GM12891 (cell line): ENCODE measurements at places on chromosomes 16 and 17.

DNA sequence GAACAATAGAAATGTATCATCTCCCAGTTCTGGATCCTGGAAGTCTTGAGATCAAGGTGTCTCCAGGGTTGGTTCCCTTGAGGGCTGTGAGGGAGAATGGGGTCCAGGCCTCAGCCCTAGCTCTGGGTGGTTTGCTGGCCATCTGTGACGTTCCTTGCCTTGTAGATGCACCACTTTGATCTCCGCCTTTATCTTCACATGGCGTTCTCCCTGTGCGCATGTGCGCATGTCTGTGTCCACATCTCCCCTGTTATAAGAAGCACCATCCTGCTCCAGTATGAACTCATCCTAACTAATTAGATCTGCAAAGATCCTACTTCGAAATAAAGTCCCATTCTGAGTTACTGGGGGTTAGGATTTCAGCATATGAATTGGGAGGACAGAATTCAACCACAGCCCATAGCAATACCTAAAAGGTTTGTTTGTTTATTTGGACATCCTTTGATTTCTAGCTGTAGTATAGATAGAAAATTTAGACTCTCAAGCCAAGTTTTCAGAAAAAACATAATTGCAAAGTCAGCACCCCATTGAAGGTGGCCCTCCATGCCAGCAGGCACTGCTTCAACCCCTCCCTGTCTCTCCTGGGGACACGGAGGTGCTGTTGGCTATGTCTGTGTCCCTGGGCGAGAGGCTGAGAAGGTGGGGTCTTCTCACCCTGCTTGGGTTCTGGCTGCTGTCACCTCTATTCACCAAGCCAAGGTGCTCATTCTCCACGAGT, 2.8 kb upstream of the TMEM238L start:
- DNase-seq, result no peak

DNA sequence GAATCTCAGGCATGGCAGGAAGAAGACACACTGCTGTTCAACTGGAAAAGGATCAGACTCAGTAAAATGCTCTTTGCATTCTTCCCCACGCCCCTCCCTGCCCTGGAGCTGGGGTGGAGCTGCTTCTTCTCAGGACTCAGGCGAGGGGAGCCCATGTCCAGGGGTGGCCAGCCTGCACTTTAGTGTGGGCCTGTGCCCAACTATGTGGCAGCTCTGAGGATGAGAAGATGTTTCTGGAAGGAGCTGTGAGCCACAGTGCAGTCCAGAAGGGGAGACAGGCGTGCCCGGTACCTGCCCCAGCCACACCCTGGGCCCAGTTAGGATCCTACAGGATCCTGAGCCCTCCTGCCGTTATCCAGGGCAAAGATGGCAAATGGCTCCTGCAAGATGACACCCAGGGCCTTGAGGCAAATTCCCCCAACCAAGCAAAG, 120.3 kb downstream of the ANKRD11 start:
- no peak for DNase-seq

- DNase-seq, result no peak
Measured at GRCh38 chr16:61149709-61150108, 886.5 kb downstream of the CDH8 start.

DNA sequence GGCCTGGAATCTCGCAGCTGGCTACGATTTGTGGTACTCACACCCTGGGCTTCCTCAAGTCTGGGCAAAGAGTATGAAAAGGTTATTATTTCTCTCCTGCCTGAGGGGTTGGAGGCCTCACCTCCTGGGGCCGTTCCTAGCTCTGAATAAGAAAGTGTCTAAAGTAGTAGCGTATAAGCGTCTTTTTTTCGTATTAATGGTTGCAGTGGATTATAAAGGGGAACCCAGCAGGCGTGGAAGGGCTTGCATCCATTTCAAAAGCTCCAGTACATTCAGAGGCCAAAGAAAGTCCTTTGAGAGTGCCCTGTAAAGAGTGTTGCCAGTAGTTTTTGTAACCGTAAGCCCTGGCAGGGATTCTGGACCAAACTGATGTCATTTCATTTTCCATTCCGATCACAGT, 72.2 kb upstream of the MPHOSPH6 start:
- no peak for DNase-seq

- DNase-seq, result no peak
Measured at GRCh38 chr17:77527409-77527808, 386.6 kb downstream of the SEC14L1 start.

DNA sequence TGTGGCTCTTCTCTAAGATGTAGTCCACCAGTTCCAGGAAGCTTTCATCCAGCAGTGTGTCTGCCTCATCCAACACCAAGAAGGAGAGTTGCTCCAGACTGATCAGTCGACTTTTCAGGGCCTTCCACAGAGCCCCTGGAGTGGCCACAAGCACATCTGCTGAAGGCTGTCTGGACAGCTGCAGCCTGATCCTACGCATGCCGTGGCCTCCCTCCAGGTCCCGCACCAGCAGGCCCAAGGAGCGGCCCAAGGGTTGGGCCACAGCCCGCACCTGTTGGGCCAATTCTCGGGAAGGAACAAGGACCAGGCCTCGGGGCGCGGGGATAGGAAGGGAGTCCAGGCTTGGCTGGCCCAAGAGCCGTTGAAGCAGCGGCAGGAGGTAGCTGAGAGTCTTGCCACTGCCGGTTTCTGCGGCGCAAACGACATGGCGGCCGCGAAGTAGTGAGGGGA, 729 bp downstream of the DDX28 start:
- no peak for DNase-seq

DNA sequence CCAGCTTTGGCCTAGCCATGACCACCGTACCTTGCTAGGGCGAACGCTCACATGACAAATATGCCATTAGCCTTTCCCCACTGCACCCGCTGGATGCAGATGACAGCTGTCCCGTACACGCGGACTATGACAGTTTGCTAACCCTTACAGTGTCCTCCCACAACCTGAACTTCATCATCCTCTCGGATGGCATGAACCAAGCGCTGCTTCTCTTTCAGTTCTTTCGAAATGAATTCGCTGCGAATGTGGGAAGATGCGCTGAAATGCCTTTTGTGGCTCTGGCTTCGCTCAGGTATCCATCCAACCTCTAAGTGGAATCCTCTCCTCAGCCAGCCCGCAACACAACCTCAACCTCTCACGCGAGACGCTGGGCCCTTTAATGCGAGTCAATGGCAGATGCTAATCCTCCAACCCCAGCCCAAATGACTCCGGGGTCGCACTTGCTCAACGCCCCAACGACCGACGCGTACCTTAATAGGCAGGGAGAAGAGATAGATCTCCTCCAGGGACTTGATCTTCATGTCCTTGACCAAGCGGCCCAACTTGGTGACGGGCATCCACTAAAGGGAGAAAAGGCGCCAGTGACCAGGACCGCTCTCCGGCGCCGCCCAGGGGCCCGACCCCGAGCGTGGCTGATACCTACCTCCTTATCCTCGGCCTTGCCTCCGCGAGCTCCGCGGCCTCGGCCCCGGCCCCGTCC, 670 bp downstream of the RPS2 start:
- no peak for DNase-seq

DNA sequence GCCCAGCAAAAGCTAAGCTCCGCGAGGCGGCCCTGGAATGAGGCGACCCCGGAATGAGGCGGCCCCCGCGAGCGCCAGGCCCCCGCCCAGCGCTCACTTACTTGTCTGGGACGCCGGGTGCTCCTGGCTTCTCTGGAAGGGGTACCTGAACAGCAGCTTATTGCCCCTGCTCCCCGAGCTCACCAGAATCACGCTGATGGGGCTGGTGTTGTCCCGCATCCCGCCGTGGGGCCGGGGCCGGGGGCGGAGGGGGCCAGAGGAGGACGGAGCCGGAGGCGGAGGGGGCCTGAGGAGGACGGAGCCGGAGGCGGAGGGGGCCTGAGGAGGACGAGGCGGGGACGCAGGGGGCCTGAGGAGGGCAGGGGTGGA, 440 bp downstream of the NPRL3 start:
- DNase-seq, result no peak

GRCh38 chr16:30660424-30661261, 2.4 kb downstream of the FBRS start:
- DNase-seq, result no peak
